ENCODE measurements at places on chromosomes 3 and 15.

- no peak for DNase-seq
Observed at GRCh38 chr15:57962887-57963286, 102.6 kb downstream of the ALDH1A2 start.

DNA sequence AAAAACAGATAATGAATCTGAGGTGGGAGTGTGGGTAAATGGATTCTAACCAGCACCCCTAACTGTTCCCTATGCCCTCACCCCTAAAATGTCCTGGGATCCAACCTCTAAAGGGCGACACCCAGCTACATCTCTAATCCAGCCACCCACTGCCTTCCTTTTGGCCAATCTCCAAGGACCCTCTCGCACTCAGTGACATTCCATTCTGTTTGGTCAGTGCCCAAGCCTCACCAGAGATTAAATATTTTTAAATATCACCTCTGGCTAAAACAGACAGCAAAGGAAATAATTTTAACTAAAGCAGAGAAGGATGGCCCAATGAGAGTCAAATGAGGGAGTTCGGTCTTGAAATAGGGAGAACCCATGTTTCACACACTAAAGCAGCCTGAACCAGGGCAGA, 19.9 kb upstream of the SCN10A start:
- DNase-seq: peak; percentile 28

DNA sequence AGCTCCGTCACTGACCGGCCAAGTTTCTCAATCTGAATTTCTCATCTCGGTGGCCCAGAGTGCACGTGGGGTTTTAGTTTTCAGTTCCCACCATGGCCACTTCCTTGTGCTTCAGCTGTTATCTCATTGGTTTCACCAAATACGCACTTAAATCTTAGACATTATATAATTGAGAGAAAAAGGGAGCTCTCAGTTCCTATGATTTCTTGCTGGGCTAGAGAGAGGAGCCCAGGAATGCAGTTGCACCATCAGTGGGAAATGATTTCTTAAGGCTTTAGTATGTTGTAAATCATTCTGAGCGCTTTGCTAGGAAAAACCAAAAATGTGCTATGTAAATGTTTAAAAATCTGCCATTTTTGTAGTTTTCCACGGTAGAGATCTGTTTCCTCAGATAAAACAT, 53.2 kb downstream of the OXNAD1 start:
- DNase-seq: no peak

GRCh38 chr3:127529346-127530188, 61.0 kb downstream of the TPRA1 start:
- DNase-seq: no peak

- DNase-seq: no peak
Observed at GRCh38 chr3:19931180-19931692, 2.8 kb downstream of the EFHB start.

GRCh38 chr3:191680989-191681597, 220.1 kb downstream of the PYDC2 start:
- DNase-seq: no peak

DNA sequence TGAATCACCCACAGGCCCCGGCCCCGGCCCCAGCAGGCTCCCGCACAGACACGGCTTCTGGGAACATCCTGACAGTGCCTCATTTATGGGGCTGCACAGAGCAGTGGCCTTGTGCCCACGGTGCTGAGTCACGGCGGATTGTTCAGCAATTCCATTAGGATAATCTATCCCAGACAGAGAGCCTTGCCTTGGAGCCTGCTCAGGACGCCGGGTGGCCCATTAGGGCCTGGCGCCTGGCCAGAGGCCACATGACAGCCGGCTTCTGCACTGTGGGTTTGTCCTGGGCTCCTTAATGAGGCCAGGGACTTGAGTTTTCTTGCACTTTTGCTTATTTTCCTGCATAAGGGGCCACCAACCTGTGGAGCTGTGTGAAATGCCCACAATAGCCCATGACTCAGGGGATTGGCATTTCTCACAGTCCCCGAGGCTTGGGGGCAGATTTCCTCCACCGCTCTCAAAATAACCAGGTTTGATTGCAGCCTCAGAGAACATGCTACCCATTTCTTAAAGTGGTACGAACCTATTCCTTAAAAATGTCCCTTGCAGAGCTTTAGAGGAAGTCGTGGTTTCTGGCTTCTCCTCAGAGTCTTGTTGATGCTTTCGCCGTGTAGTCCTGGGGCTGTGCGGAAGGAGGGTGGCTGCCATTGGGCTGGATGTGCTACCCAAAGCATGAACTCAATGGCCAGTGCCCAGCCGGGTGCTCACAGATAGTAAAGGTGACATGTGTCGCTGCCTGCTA, 19.0 kb downstream of the SYNM start:
- DNase-seq: peak; percentile 98

- DNase-seq: peak; percentile 85
Observed at GRCh38 chr3:59446775-59447465, 397.1 kb upstream of the CFAP20DC start.

- DNase-seq: no peak
Observed at GRCh38 chr15:40466426-40467260, 4.1 kb upstream of the CHST14 start.

DNA sequence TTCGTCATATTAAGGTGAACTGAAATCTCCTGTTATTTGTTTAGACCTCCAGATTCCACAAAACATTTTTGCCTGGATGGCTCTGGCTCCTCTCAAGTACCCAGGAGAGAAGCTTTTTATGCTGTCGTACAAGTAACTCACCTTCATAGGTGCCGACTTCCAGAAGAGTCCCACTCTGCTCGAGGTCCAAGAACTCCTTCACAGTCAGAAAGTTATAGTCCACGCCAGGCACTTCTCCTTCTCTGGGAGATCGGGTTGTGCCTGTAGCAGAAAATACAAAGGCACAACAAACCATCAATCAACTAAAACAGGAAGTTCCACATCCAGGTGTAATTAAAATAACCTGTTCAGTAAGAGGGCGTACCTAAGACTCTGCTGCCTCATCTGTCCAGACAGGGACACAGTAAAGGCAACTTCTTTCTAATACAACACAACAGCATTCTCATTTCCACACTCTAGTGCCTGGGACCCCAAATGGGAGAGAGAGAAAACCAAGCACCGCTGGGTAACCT, 545.3 kb downstream of the MAGI1 start:
- DNase-seq: no peak

DNA sequence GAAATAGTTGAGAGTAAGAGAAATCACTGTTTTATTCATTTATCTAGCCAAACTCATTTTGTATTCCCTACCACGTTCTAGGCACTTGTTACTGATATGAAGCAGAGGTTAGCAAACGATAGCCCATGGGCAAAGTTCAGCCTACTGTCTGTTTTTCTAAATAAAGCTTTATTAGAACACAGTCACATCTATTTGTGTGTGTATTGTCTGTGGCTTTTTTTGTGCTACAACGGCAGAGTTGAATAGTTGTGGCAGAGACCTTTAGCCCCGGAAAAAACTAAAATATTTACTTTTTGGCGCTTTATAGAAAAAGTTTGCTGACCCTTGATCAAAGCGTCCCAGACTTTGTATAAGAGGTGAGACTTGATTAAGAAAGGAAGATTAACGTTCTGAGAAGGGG, 289.1 kb upstream of the CFAP20DC start:
- DNase-seq: no peak

DNA sequence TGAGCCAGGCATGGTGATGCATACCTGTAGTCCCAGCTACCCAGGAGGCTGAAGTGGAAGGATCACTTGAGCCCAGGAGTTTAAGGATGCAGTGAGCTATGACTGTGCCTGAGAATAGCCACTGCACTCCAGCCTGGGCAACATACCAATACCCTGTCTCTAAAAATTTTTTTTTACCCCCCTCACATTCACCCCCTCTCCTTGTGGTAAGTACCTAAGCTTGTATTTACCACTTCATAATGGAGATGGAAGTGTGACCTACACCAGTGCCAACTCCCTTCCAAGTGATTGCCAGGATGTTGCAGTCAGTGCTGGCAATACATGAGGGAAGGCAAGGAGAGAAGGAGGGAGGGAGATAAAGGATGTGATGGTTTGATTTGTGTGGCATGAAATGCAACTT, 84.2 kb downstream of the LRRC28 start:
- DNase-seq: no peak

GRCh38 chr15:72888211-72888610, 104.7 kb upstream of the ADPGK start:
- DNase-seq: no peak

DNA sequence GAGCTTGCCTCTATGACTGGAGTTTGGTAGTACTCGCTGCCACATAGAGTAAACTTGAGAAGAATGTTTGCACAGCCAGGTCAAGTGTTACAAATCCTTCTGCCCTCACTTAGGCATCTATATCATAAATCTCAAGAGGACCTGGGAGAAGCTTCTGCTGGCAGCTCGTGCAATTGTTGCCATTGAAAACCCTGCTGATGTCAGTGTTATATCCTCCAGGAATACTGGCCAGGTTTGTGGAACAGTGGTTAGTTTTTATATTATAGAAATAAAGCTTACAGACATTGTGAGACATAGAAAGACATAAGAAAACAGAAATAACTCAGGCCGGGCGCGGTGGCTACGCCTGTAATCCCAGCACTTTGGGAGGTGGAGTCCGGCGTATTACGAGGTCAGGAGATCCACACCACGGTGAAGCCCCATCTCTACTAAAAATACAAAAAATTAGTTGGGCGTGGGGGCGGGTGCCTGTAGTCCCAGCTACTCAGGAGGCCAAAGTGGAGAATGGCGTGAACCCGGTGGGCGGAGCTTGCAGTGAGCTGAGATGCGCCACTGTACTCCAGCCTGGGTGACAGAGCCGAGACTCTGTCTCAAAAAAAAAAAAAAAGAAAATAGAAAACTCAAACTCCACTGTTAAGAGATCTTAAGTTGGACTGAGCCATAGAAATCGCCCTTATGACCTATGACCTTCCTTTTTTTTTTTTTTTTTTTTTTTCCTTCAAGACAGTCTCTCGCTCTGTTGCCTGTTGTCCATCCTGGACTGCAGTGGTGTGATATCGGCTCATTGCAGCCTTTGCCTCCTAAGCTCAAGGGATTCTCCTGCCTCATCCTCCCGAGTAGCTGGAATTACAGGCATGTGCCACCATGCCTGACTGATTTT, 2.2 kb downstream of the RPSA start:
- DNase-seq: no peak

- peak; percentile 76 for DNase-seq
Observed at GRCh38 chr15:62059816-62060112, 483 bp downstream of the VPS13C start.

DNA sequence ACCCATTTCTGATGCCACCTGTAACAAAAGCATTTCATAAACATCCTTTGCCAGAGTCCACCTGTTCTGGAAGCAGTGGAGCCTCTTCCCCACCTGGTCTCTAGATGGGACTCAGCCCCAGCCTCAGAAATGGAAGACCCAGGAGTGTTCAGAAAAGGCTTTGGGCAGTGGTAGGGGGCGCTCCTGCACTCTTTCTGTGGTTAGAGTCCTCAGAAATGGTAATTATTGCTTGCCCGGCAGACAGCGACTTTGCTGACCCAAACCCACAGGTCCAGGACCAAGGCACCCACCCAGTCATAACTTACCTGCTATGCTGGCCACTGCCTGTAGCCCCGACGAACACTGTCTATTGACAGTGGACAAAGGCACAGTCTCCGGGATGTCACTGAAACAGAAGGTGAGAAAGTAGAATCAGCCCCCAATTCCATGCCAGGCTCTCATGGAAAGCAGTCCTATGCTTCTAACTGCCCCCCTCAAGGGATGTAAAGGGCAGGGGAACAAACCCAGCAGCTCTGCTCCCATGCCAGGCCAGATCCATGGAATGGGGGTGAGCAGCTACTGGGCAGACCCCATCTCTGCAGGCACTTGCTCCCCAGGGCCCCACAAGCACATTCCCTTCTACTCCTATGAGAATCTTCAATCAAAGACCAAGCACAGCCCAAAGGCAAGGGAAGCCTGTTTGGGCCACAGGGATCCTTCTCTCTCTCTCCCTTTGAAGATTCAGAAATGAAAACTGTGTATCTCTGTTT, 5.1 kb downstream of the ACAA1 start:
- DNase-seq: no peak

DNA sequence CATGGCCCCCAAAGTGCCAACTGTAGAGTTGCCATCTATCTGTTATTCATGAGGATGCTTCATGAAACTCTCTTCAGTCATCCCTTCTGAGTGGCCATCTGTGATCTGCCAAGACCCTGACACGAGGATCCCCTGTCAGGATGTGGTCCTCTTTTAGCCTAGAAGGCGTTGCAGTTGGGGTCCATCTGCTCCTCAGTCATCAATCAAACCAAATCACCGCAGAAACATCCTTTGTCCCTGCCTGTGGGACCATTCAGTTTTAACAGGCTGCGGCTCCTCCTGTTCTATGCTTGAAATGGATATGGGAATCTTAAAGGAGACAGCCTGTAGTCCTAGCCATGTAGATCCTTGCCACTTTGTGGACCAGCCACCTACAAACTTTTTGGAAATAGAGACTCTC, 5.9 kb upstream of the RPS27L start:
- no peak for DNase-seq

DNA sequence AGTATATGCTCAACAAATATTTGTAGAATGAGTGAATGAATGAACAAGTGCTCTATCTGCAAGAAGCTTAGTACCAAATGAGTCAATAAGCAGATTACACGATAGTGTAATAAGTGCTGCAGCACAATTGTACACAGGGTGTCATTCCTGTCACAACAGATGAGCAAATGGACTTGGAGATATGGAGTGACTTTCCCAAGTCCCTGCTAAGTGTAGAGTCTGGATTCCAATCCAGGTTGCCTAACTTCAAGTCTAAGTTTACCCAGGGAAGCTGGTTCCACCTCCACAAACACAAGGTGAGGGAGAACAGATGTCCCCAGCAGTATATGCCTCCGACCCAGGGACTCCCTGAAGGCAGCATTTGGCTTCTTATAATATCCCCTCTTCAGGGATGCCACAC, 77.7 kb upstream of the RAD18 start:
- no peak for DNase-seq
